ENCODE measurements at places on chromosomes 1 and 21.
A peak's percentile ranks its signal among the peaks of the same experiment; 100 is the strongest.

GRCh38 chr1:245583575-245584330 is 429.0 kb downstream of the KIF26B start:
- no peak for DNase-seq

DNA sequence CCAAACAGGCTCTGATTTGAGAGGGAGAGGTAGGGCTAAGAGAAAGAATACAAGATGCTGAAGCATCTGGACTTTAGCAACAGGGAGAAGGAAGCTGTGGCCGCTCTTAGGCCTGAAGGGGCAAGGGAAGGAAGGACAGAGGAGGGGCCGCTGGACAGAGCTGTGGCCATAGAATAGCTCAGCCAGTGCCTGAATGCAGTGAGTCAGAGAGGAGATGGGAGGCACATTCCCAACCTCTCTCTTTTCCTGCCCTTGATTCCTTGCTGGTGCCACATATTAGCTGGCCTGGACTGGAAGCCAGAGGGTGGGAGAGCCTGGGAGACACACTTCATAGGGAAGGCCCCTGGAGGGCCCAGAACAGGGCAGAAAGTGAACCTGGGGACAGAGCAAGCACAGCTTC is 83.4 kb upstream of the POU3F1 start:
- no peak for DNase-seq

DNA sequence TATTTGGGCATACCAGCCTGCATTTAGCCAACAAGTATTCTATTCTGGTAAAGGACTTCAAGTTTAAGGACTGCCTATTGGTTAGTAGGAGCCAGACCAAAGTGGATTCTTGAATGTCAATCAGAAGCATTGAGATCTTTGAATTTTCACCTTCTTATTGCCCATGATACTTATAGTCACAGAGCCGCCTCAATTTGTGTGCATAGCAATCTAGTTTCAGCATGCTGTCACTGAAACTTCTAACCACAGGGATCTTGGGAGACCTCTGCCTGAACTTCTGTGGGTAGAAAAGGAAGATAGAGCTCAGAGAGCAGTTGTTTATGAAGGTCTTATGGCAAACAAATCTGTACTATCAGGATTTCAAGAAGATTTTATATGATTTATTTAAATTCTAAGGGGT is 501.4 kb upstream of the USP24 start:
- no peak for DNase-seq

DNA sequence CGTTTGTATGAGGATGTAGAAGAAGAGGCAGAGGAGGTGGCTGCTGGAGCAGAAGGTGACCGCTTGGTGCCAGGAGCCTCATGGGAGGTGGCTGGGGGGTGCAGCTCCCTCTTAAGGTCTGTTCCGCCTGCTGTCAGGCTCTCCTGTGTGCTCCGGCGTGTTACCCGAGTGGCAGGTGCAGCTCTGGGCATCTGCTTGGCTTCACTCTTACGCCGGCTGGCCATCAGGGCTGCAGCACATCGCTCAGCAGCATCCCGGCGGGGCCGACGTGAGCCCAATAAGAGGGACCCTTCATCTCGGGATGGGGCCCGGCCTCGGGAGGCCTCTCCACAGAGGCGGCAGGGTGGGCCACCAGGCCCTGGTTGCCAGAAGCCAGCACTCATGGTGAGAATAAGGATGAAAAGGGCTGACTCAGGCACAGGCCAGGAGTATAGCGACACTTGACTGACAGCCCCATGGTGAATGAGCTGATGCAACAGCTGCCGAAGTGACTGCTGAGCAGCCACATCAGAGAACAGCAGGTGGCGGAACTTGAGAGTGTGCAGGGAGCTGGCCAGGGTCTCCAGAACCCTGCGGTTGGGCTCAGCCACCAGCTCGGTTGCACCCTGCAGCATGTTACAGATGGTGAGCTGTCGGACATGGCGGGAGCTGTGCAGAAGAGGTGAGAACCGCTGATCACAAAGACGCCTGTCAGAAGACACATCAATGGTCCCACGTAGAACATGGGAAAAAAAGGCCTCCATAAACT is 17.5 kb downstream of the LRRC41 start:
- peak; percentile 97 for DNase-seq

GRCh38 chr1:156464825-156465452 is 35.6 kb downstream of the MEF2D start:
- no peak for DNase-seq

- DNase-seq = no peak
These were observed 169.1 kb downstream of the TRIM33 start for GRCh38 chr1:114341856-114342255.

DNA sequence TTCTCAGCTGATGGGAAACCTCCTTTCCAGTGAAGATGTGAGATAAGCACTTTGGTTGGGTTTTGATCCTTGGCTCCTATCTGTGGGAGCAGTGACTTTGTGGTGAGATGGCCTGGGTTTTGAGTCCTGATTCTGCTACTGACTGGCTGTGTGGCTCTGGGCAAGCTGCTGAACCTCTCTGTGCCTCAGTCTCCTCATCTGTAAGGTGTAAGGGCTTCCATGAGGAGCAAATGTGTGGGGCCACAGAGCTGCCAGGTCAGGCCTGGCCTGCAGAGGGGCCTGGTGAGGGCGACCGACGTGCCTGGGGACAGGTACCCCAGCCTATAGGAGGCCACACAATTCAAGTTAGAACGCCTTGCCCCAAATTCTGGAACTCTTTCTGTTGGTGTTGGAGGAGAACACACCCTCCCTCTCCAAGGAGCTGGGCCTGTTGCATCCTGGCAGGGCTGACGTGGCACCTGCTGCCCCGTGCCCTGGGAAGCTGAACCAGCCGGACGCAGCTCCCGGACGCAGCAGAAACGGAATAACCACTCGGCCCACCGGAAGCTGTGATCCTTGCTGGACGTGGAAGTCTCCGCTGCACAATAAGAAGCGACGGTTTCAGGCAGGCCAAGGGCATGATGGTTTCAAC is 62.7 kb downstream of the AGPAT3 start:
- no peak for DNase-seq

GRCh38 chr1:56071351-56071750 is 508.0 kb downstream of the PLPP3 start:
- DNase-seq = no peak

DNA sequence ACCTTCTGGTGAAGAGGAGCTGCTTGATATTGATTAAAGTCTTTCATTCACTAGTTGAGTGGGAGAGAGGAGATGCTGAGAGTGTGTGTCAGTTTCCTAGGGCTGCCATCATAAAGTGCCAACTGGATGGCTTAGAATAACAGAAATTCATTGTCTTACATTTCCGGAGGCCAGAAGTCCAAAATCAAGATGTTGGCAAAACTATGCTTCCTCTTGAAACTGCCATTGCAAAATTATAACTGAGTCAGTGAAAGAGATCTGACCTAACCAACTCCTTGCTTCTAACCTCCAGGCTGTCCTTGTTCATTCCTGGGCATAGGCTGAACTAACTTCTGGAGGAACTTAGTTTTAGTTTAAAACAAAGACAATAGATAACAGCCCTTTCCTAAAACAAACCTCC is 47.1 kb downstream of the PTGS2 start:
- no peak for DNase-seq

- DNase-seq = no peak
These were observed 21.4 kb downstream of the SLC2A1 start for GRCh38 chr1:42937141-42937696.

DNA sequence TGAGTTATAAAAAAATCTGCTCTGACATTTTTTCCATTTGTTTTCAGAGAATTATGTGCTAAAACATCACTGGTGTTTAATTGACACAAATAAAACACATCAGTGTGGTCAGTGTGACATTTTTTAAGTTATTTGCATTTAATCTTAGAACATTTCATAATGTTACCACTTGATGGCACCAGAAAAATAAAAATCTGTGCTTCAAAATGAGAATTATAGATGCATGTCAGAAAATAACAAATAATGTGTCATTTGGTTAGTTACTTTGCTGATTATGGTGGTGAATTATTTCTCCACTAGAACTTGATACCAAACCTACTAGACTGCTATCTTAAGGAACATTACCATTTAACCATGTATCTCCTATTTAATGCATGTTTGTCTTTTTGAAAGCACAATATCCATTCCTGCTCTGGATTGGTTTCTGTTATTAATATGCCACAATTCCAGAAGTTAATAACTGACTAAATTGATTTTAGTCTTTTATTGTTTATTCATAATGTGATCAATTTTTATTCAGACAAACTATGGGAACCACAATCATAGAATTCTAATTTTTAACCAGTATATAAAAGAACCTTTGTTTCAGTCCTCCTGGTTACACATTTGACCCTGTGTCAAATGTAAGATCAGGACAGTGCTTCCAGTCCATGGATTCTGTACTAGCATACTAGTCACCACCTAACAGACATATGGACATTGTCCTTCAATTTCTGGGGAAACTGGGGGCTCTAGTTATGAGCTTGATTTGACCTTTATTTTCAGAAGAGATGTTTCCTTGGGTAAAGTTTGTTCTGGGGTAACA is 81.0 kb downstream of the RPS6KC1 start:
- no peak for DNase-seq

DNA sequence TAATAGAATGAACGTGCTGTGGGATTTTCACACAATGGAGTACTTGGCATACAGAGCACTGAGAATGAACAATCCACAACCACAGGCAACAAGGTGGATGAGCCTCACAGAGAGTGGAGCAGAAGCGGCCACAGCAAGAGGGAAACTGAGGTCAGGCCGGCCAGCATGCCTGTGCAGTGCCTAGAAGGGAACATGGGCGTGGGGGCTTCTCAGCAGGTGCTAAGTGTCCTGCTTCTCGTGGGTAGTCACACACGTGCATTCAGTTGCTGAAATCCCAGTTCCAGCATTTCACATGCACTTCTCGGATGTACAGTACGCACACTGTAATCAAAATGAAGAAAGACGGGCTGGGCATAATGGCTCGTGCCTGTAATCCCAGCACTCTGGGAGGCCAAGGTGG is 33.1 kb downstream of the WDR4 start:
- no peak for DNase-seq

GRCh38 chr1:39668111-39668510 is 3.8 kb downstream of the NT5C1A start:
- DNase-seq = no peak

- DNase-seq = no peak
These were observed 37.2 kb upstream of the SCCPDH start for GRCh38 chr1:246687002-246687401.

DNA sequence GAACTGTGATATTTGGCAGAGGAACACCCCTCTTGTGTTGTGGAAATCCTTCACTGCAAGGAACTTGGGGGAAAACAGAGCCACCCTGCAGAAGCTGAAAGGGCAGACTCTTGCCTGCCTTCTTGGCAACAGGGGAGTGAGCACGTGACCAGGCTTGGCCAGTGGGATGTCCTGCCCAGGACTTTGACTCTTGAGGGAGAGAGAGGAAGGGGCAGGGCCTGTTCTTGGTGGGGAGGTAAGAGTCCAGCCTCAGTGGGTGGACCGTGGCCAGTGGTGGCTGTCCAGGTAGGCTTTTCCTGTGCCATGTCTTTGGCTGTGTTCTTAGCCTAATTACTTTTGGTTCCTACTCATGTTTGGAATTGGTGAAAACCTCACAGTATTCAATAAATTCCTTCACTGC is 8.6 kb upstream of the AK2 start:
- no peak for DNase-seq

DNA sequence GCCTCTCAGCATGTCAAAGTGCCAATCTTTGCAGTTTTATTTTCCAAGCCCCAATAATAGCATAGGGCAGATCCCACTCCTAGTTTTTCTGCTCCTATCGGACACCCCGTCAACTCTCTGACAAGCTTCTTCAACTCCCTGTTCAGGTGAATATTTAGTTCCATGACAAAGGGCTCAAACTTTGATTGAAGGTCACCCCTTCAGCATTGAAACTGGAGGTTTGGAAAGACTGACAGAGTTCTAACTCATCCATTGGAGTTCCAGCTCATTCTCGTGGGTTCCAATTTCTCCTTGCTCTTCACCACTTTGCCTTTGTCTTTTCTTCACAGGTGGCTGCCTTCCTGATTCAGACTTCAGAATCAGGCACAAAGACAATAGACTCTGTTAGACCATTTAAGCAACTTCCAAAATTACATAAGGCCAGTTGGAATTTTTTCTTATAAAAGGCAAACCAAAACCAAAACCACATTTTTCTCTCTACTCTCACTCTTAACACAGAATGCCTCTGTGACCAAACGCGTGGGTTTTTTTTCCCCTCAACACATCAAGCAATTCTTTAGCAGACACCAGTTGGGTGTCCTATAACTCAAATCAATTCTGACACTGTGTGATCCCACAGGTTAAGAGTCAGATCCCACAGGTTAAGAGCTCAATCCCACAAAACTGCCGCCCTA is 169.3 kb upstream of the USP25 start:
- no peak for DNase-seq

GRCh38 chr1:84122780-84123382 is 21.2 kb upstream of the PRKACB start:
- DNase-seq = peak; percentile 1

- DNase-seq = no peak
These were observed 128.0 kb downstream of the PSMG1 start for GRCh38 chr21:39055167-39055767.

DNA sequence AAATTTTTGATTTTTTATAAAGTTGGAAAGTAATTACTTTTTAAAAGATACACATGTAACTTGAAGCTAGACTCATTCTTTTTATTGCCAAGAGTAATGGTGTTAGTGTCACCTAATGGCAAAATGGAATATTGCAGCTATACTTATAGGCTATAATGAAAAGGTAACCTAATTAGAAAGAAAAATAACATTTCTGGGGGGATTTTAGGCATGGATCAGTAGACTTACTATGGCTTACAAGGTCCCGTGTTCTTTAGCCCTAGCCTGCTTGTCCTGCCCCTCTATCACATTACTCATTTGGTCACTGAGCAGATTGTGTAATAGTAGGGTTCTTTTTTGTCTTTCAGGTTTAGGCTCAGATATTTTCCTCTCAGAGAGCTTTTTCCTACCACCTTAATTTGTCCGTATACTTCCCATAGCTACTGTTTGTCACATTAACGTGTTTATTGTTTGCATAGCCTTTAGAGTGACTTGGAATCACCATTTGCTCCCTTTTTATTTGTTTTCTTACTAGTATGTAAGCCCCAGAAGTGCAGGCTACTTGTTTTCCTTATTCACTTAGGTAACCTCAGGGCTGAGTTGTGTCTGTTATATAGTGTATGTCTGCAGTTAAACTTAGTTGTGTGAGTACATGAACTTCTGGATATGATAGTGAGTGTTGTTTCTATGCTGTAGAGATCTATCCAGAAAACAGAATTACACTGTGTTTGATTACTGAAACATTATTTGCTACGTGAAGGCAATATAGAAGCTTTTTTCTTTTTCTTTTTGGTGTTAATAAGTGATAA is 58.7 kb downstream of the RABGAP1L start:
- no peak for DNase-seq

DNA sequence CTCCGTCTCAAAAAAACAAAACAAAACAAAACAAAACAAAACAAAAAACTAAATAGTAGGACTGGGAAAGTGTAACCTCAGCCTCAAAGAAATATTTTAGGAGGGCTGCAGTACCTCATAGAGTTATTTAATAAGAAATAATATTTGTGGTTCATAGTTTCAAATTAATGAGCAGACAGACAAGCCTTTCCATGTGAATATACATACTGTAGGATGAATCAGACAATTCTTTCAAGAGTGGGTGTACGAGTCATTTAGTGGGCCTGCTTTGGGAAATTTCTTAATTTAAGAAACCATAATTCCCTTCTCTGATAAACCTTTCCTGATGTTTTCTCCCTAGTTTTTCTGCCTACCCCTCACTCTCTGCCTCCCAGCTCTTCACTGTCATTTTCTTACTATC is 52.5 kb downstream of the CDC14A start:
- no peak for DNase-seq
